Activated CD8-positive, alpha-beta T cell treated with anti-CD3 and anti-CD28 coated beads for 36 hours (primary cell): ENCODE measurements at places on chromosomes 7 and 10. TPM values are rescaled to one million over a fixed set of nuclear protein-coding genes. Genes with fewer than 3 reads are reported as not detected.

DNA sequence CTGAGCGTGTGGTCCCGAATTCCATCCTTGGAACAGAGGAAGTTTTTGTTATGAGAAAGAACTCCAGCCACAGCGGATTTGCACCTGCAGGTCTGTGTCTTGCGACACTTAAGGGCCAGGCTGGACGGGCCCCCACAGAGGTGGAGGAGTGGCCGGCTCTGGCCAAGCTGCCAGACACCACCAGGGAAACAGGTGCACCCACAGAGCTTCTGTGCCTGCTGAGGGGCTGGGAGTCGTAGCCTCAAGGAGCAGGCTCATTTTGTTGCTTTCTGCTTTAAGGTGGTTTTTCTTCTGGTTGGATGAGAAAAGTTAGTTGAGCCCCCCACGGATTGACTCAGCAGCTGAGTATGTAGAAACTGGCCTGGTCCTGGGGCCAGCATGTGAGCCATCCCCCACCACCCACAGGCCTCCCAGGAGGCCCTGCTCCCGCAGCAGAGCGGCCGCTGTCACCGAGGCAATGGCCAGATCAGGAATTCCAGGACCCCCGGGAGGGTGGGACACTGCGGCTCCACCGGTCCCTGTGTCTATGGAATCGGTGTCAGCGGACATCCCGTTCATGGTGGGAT lies 41.9 kb downstream of the NKX6-2 start:
- DNase-seq = no peak

- DNase-seq = no peak
Measured at GRCh38 chr7:110119883-110120581, 970.9 kb upstream of the LRRN3 start.

- DNase-seq = no peak
Measured at GRCh38 chr10:80684259-80684658, 146.6 kb downstream of the SH2D4B start.

DNA sequence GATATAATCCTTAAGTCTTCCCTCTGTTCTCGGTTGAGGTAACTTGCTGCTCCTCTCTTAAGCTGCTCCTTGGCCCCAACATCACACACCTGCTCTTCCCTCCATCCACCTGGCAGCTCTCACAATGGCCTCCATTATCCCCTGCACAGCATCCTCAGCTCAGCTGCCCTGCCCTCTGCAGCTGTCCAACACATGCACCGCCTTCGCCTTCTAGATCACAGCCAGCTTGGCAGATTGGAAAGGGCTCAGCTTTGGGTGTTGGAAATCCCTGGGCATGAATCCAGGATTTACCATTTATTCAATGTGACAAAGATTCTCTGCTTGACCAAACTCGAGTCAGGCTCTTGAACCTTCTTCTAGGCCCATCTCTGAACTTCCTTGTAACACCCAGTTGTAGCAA lies 20.6 kb downstream of the RGR start:
- no peak for DNase-seq

DNA sequence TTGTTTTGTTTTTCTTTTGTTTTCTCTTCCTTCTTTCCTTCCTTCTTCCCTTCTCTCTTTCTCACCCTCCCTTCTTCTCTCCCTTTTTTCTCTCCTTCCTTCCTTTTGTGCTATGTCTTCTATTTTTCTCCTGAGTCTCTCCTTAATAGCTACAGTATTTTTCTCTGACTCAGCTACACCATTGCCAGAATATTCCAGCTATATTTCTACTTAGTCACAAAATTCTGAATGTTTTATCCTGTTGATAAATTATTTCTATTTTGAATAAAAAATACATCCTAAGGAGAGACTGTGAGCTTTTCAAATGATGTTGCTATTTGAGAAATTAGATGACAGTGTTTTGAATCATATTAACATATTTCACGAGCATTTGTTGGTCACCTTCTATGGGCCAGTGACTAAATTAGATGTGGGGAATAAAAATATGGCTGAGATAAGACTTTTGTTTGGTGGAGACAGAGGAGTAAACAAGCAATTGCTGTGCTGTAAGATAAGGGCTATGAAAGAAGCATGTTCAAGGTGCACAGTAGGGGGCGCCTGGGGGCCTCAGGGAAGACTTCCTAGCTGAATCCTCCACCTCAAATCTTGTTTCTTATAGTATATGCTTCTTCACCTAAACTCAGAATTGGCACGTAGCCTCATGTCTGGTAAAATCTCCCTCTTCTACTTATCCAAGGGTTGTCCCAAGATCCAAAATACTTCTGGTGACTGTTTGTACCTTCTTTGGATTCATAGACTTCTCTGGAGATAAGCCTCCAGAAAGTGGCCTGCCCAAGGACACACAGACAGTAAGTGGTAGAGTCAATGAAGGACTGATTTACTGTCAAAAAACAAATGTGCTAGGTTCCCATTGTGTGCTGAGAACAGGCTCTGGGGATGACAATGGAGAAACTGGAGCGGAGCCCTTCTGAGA lies 115.5 kb upstream of the CREB5 start:
- peak; percentile 72 for DNase-seq

DNA sequence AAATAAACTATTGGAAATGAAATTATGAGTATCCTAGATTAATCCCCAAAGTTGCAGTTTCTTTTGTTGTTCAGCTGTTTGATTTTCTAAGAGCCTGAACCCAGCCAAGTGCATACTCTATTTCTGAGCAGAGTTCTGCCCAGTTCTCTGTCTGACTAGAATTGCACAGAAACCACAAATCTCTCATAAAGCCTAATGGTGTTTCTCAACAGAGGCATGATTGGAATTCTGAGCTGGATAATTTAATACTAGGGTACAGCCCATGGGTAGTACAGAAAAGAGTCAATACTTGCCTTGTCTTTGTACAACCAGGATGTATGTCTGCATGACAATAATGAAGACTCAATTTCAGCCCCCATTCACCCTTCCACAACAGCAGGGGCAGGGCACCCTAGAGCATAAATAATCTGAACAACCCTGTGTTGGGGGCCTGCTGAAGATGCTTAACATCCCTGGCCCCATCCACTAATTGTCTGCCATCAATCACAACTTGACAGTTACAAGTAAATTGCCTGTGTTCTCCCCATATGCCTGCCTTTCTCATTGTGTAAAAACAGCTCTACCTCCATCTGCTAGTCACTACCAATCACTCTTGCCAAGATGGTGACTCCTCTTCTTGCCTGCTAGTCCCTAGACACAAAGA lies 114.4 kb downstream of the NPSR1 start:
- DNase-seq = no peak

DNA sequence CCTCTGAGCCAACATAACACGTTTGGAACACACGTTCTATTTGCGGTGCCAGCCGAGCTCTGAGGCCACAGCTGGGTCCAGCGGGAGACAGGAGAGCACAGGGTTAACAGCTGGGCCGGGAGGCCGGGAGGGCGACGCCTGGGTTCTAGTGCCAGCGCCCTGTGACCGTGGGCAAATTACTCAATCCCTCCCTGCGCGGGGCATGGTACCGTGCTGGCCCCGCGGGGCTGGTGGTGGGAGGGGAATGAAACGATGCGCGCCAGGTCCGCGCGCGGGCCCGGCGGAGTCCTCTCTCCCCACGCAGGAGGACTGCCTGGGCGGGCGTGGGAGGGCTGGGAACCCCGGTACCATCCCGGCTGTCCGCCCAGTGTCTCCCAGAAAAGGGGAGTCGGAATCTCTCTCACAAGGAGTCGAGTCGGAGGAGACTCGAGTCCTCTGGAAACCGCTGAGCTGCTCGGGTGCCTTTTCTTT lies 30.4 kb downstream of the LEP start:
- DNase-seq = no peak

DNA sequence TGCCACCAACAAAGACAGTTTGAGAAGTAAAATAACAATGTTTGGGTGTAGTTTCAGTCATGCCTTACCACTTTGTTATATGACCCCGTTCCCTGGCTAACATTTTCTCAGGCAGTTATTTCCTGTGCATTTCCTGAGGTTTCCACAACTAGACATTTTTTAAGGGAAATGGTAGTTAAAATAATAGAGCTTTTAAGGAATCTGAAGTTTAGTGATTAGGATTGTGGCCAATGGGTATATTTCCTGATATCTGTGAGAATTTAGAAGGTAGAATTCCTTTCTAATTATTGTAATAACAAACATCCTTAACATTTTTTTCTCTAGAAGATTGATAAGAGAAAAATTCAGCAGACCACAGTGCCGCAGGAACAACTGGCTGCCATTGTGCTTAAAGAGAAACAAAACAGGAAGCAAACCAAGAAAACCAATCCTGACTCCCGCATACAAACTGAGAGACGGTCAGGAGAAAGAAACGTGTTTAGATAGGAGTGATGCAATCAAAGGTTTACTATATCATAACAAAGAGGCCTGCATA lies 193.6 kb downstream of the MBL2 start:
- no peak for DNase-seq

- DNase-seq = no peak
Measured at GRCh38 chr7:157717211-157718174, 380.7 kb downstream of the DNAJB6 start.

- no peak for DNase-seq
Measured at GRCh38 chr10:99395750-99396445, 34.5 kb downstream of the GOT1 start.

Gene ADAMTS14
- 0.25 TPM for total RNA-seq

Gene TRIP6
- 28.4 TPM for total RNA-seq
